Stimulated activated CD8-positive, alpha-beta memory T cell treated with anti-CD3 and anti-CD28 coated beads, Interleukin-4, amount 100 ng/mL, for 4 hours (primary cell): ENCODE measurements at places on chromosomes 13 and 19.

- DNase-seq: no peak
These were observed 11.2 kb downstream of the DAPK3 start for GRCh38 chr19:3959766-3960131.

GRCh38 chr13:104837756-104838155, 1697.7 kb downstream of the EFNB2 start:
- no peak for DNase-seq

- no peak for DNase-seq
These were observed 9.0 kb upstream of the STRN4 start for GRCh38 chr19:46755077-46755852.

DNA sequence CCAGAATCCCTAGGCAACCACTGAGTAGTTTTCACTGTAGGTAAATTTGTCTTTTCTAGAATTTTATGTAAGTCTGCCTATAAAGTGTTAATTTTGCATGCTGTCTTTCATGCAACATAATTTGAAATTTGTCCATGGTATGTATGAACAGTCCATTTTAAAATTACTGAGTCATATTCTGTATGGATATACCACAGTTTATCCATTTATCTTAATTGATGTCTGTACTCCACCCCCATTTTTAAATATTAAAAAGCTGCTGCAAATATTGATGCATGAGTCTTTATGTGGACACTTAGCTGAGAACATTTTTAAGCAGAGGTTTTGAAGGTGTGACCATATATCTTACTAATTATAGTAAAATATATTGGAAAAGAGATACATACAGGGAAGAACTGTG, 9.0 kb downstream of the ZNF134 start:
- DNase-seq: no peak

- no peak for DNase-seq
These were observed 263.1 kb upstream of the RXFP2 start for GRCh38 chr13:31476266-31476665.

GRCh38 chr13:40161351-40161810, 505.1 kb downstream of the FOXO1 start:
- no peak for DNase-seq

- no peak for DNase-seq
These were observed 1469.5 kb downstream of the SLITRK1 start for GRCh38 chr13:82412749-82413148.

GRCh38 chr13:111166882-111167675, 52.0 kb downstream of the ARHGEF7 start:
- no peak for DNase-seq

GRCh38 chr19:46885411-46885810, 24.6 kb downstream of the ARHGAP35 start:
- DNase-seq: no peak

DNA sequence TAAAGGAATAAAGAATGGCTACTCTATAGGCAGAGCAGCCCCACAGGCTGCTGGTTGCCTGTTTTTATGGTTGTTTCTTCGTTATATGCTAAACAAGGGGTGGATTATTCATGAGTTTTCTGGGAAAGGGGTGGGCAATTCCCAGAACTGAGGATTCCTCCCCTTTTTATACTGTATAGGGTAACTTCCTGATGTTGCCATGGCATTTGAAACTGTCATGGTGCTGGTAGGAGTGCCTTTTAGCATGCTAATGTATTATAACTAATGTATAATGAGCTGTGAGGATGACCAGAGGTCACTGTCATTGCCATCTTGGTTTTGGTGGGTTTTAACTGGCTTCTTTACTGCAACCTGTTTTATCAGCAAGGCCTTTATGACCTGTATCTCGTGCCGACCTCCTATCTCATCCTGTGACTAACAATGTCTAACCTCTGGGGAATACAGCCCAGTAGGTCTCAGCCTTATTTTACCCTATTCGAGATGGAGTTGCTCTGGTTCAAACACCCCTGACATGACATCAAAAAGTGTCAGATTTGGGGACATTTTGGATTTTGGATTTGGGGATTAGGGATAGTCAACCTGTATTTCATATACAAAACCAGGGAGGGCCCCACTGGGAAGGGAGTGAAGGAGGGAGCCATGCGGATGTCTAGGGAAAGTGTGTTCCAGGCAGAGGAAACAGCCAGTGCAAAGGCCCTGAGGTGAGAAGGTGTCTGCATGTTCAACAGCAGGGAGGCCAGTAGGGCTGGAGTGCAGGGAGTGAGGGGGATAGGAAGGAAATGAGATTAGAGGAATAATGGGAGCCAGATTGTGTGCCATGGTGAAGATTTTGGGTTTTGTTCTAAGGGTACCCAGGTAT, 10.9 kb downstream of the FXYD5 start:
- DNase-seq: no peak

DNA sequence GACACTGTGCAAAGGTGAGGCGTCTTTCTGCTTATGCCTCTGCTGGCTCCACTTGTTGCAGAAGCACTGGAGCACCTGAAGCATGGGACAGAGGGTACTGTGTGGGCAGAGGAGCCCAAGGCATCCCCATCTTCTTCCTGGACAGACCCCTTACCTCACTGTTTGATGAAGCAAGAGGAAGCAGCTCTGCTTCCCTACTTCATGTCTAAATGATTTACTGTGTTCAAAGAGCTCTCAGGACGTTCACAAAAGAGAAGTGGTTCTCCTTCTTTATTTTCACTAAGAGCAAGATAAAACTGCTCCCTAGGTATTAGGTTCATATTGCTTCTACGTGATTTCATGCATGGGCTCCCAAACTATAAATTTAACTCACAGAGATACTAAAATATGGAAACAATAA, 1635.4 kb upstream of the SLC10A2 start:
- DNase-seq: no peak

- no peak for DNase-seq
These were observed 27.9 kb upstream of the ONECUT3 start for GRCh38 chr19:1725100-1726064.

DNA sequence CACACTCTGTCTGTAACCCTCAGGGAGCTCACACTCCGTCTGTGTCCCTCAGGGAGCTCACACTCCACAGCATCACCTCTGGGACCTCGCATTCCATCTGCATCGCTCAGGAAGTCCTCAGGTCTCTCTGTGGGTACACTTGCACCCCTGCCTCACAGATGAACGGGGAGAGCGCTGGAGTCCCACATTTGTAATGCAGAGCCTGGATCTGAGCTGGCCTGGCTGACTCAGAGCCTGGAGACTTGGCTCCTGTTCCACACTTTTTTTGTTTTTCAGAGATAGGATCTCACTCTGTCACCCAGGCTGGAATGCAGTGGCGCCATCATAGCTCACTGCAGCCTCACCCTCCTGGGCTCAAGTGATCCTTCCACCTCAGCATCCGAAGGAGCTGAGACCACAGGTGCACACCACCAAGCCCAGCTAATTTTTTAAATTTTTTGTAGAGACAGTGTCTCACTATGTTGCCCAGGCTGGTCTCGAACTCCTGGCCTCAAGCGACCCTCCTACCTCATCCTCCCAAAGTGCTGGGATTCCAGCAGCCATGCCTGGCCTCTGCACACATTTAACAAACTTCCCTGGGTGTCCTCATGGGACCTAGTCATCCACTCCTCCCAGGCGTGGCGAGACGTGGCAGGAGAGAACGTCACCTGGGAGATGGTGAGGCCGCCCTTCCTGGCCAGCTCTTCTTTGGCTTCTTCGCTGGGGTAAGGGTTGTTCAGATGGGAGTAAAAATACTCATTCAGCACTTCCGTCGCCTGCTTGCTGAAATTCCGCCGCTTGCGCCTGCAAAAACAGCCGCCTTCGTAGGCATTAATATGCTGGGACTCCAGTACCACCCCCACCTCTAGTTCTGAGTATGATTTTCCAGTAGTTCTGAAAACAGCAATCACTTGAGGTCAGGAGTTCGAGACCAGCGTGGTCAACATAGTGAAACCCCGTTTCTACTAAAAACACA, 31.0 kb downstream of the CILP2 start:
- no peak for DNase-seq

GRCh38 chr19:33111587-33111986, 20.3 kb upstream of the WDR88 start:
- no peak for DNase-seq

- no peak for DNase-seq
These were observed 108.2 kb downstream of the TNFSF13B start for GRCh38 chr13:108377646-108378206.

DNA sequence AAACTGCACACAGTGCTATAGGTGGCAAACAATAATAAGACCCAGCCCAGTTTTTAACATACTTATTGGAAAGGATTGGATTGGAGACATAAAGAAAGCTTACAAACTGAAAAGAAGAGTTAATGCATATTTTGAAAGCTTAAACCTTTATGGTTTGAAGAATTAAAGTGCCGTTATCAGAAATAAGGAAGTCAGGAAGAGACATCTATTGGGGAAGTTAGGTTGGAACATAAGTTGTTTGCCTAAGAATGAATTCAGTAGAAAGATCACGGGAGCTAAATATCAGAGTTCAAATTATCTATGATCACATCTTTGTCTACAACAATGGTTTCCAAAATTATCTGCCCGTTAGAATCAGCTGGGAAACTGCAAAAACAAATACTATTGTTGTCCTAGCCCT, 767.9 kb downstream of the PCDH9 start:
- no peak for DNase-seq

GRCh38 chr19:5609881-5610448, 12.6 kb downstream of the SAFB2 start:
- DNase-seq: no peak

- DNase-seq: no peak
These were observed 2.5 kb downstream of the TIMM50 start for GRCh38 chr19:39483141-39483540.

DNA sequence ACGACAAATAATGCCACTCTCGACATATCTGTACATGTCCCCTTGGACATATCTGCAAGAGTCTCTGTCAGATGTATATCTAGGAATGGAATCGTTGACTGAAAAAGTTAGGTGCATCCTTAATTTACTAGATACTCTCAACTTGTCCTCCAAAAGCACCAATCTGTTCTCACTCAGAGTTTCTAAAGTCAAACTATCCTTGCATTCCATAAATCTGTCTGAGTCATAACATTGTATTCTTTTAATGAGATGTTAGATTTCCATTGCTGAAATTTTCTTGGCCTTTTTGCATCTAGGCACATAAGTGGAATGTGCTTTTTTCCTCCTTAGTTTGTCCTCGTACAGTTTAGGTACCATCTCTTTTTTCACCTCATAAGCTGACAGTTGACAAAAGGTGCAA, 139.8 kb downstream of the PTPRS start:
- DNase-seq: no peak

- peak; percentile 57 for DNase-seq
These were observed 13.7 kb downstream of the PVR start for GRCh38 chr19:44657211-44657921.

- DNase-seq: no peak
These were observed 811.5 kb upstream of the ATXN8OS start for GRCh38 chr13:69296130-69296529.

DNA sequence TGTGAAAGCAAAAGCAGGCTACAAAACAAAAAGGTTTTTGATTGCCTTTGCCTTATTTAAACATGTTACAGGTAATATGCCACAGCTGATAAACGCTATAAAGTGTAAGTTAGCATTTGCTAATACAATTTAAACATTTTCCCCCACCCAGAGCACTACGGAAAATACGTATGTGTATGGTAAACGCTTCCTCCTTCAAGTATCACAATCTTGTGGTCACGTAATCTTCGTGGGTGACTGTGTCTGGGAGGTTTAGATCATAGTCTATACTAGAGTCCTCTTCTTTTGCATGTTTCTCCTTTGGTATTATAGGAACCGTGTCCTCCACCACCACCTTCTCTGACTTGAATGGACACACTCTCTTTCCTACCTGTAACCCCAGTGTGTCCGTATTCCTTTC, 38.1 kb upstream of the POSTN start:
- no peak for DNase-seq

DNA sequence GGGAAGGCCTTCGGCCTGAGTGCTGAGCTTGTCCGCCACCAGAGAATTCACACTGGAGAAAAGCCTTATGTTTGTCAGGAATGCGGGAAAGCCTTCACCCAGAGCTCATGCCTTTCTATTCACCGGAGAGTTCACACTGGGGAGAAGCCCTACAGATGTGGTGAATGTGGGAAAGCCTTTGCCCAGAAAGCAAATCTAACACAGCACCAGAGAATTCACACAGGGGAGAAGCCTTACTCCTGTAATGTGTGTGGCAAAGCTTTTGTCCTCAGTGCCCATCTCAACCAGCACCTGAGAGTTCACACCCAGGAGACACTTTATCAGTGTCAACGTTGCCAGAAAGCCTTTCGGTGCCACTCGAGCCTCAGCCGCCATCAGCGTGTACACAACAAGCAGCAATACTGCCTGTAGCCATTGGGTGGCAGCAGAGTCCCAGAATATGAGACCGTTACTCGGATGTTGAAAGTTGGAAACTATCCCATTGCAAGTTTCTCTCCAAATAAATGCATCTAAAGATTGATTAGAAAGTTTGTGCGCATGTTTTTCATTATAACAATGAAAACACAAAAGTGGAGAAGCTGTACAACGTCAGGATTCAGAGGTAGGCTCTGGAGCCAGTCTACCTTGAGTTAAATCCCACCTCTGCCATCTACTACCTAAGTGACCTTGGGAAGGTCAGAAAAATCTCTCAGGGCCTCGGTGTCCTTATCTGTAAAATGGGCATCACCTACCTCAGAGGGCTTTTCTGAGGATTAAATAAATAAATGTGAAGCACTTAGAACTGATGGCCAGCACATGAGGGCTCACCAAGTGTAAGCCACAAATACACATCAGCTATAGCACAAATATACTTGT, 21.1 kb downstream of the ZNF473 start:
- DNase-seq: no peak

DNA sequence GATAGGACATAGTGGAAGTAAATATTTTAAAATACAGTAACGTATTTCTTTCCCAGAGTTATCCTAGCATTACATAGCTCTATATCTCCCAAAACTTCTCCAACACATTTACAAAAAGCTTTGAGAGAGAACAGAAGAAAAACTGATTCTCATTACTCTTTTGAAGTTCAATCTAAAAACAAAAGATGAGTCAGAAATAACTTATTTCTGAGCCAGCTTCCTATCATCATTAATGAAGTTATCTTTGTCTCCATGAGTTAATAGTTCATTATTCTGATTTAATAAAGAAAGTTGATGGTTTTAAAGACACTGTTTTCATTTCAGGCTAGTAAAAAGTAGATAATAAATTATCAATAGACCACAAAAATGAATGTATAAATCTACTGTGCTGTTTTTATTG, 446.7 kb upstream of the SPRY2 start:
- DNase-seq: no peak

DNA sequence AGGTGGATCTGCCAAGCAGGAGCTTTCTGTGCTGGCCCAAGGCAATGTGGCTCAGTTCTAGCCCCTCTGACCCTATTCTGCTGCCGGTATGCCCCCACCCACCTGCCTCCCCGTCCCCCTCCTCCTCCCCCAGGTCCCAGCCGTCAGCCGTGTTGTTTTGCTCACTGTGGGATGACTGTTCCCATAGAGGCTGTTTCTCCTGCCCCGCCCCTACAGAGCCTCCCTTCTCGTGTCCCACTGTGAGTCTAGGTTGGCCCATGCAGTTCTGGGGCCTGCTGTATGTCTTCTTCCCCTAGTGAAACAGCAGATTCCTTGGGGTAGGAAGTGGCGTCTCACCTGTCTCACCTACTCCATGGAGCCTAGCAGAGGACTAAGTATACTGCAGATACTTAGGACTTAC, 48.8 kb downstream of the ATP11A start:
- DNase-seq: no peak
